Activated CD8-positive, alpha-beta T cell treated with anti-CD3 and anti-CD28 coated beads for 36 hours (primary cell): ENCODE measurements at places on chromosomes 13 and 19. TPM values are rescaled to one million over a fixed set of nuclear protein-coding genes. Genes with fewer than 3 reads are reported as not detected.

Gene ZNF665
- 9.3 TPM for total RNA-seq

Gene IGFL1
- not detected for total RNA-seq

Gene FAAP24
- total RNA-seq: 6.7 TPM

Gene SSC5D
- 0.70 TPM for total RNA-seq

Gene SLC15A1
- total RNA-seq: not detected
